Stimulated activated CD8-positive, alpha-beta memory T cell treated with anti-CD3 and anti-CD28 coated beads, Interleukin-15, amount 100 ng/mL, for 48 hours (primary cell): ENCODE measurements at places on chromosomes 13 and 19.
A peak's percentile ranks its signal among the peaks of the same experiment; 100 is the strongest.

DNA sequence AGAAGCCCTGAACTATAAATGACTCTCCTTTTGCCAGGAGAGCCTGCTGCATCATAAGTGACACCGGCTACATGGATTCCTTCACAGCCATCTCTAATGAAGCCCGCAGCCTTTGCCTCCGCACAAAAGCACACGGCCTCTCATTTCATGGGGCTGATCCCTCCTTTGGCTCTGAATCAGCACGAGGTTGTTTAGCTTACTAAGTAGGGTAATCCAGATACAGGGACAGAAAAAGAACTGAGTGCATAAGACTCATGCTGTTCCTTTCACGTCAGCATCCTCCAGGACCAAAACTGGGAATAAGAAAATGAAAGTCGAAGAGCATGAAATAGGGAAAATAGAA, 136.3 kb downstream of the DCT start:
- no peak for DNase-seq

DNA sequence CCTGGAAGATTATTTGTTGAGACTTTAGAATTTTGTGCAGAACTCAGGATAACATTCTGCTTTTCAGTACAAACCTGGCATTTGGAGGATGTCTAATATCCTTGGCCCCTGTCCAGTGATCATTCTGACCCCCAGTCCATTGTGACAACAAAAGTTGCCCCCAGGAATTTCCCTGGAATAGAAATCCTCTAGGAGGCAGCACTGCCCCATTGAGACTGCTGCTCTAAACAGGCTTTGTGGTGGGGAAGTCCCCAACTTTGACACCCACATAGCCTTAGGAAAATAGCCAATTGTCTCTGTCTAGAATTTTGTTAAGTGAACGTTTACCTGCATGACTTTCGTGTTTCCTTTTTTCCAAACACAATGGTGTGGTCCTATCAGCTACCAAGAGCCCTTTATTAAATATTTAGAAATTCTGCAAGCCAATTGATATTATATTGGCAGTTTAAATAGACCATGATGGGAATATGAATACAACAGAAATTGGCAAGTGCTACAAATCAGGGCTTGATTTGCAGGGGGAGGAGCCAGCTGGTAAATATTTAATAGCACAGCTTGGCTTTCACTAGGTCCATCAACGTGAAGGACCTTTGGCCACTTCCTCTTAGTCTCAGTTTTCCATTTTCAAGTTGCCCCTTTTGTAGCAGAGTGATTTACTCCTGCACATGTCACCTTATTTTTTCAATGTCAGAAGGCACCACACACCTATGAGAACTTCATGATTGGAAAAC, 451.7 kb downstream of the EFNB2 start:
- DNase-seq = no peak

DNA sequence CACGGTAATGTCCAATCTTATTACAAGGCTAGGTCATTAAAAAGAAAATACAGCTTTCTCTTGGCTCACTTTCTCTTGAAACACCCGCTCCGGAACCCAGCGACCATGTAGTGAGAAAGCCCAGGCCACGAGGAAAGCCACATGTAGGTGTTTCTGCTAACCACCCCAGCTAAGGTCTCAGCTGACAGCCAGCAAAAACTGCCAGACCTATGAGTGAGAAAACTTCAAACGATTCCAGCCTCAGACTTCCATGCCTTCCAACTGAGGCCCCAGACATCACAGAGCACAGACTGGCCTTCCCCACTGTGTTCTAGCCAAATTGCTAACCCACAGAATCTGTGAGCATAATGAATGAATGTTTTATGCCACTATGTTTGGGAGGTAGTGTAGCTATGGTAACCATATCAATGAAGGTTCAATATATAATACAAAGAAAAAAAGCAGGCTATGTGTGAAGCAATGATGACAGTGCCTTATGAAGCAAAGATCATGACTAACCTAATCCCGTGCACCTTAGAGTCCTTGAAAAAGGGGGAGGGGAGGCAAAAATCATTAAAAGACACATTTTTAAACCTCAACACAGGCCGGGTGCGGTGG, 11.9 kb upstream of the TPTE2 start:
- DNase-seq = no peak

- no peak for DNase-seq
Observed at GRCh38 chr13:102682727-102683126, 12.1 kb downstream of the METTL21C start.

DNA sequence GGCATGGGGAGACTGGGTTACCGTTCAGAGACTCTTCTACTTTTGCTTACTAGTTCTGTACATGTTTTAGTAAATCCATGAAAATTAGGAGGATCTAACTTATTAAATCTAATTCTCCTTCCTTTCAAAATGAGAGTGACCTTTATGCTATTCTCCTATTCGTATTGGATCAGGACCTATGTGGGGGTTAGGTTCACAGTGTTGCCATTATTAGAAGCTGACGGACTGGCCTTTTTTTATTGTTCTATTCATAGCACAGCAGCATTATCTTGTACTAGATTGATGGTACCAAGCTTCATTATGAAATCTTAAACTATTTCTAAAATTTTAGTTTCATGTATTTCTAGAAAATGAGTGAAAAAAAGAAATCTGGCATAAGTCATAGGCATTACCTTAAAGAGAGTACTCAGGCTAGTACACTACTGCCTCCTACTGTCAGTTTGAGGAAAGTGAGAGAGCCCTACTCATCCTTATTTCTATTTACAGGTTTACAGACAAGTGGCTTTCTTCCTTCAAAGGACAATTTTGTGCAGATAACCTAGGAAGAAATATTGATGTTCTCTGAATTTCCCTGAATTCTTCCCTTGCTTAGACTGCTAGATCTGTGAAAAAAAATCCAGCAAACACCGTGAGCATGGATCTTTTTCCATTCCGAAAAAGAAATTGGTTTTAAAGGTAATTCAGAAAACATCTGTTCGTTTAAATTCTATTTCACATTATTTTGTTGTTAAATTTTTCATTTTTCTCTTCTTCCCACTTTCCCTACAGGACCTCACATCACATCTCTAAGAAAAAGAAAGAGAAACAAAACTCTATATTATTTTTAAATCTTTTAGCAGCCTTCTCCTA, 485.5 kb downstream of the DIAPH3 start:
- DNase-seq = no peak

- DNase-seq = no peak
Observed at GRCh38 chr19:3873151-3873550, 4.3 kb upstream of the ZFR2 start.

DNA sequence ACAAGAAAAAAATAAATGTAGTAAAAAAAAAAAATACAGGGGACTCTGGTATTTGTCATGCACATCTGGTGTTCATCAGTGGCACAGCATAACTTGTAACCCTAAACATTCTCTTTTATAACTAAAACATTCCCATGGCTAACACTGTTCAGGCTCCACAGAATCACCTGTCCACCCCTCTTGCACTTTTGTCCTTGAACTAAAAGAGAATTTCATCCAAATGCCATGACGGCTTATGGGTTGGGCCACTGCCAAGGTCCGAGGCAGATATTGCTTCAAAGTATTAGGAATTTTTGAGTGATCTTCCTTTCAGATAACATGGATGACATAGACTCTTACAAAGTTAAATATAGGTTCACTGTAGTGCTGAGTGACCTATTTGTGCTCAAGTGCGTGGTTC, 25.7 kb upstream of the SERP2 start:
- DNase-seq = no peak

DNA sequence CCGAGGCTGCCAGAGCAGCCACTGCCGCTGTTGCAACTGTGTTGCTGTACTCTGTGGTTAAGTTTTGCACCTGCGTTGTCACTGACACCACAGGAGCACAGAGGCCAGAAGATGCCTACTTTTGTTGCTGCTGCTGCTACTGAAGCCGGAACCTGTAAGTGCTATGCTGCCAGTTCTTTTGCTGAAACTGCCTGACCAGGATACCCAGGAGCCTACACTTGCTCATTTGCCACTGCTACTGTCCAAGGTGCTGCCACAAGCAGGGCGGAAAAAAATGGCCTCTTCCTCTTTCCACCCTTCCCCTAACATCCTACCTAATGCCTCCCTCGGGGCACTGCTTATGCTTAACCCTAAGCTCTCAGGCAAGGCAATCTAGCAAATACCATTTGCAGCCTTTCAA, 29.0 kb upstream of the NBEA start:
- no peak for DNase-seq

DNA sequence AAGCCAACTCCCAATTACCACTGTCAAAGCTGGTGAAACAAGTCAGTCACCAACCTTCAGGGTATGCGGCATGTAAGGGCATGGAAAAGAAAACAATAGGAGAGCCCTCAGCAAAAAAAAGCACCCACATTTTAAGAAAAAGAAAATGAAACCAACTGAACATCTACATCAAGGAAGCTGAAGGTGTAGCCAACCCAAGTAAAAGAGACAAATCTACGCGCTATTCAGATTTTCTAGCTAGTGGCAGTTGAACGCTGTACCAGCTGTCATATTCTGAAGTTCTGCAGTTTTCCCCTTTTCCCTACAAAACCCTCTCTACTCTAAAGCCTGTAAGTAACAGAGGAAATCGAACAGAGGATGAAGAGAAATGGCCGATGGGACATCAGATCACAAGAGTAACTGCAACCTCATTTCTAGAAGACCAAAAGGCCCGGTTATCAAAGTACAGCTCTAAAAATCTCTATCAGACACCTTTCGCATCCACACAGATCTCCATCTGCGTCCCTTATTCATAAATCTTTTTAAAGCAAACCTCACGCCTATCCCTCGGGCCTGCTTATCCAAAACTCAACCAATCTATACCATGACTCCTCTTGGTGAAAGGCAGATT, 1.4 kb downstream of the MYCBP2 start:
- DNase-seq = no peak

DNA sequence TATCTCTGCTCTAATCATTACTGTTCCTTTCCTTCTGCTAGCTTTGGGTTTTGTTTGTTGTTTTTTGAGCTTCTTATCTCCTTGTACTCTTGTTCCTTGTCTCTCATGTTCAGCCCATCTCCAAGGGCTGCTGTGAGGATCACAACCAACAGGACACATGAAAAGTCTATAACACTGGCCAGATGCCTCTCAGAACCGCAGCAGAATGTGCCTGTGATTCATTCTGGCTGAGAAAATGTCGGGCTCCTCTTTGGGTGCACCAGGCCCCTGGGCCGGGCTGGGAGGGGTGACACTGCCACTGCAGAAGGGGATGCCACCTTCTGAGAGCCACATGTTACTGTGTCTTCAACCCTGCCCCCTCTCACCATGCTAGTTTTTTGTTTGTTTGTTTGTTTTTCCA, 48.0 kb downstream of the GGACT start:
- DNase-seq = no peak

DNA sequence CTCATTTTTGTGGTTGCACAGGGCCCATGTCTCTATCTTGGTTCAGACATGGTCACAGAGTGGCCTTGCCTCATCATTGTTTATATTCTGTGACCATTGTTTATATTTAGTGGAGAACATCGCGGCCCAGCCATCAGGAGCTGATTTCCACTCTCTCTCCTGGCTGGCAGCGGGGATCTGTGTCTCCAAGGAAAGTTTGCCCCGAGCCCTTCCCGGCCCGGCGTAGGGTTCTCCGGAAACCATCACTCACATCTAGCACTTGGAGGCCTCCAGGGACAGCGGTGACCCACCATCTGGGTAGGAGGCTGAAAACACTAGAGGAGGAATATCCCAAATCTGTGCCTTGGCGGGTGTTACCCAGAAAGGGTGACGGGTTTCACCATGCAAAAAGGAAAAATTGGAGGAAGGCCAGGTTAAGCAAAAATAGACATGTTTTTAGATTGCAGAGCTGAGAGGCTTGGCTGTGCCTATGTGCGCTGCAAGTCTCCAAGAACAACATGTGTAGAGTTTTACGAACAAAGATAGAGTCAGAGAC, 726 bp upstream of the ZNF358 start:
- DNase-seq = no peak

DNA sequence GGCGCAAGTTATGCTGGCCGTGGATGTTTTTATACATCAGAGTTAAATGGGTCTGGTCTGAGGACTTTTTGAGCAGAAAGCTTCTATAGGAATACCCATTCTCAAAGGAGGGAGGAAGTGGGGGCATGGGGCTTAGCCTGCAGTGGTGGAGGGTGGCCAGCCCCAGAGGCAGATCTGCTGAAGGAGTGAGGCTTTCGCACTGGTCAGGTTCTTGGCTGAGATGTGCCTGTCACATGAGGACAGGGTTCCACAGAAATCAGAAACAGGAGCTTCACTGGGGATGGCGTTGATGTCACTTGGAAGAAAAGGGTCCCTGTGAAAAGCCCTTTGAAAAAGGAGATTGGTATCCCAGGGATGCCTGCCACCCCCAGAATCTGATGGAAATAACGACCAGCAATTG, 100.7 kb upstream of the MCF2L start:
- DNase-seq = no peak

GRCh38 chr19:17041976-17042375, 15.4 kb upstream of the CPAMD8 start:
- no peak for DNase-seq

GRCh38 chr13:50484472-50485113, 358.9 kb downstream of the DLEU7 start:
- no peak for DNase-seq

- DNase-seq = no peak
Observed at GRCh38 chr19:1055028-1055425, 11.9 kb upstream of the ARHGAP45 start.

DNA sequence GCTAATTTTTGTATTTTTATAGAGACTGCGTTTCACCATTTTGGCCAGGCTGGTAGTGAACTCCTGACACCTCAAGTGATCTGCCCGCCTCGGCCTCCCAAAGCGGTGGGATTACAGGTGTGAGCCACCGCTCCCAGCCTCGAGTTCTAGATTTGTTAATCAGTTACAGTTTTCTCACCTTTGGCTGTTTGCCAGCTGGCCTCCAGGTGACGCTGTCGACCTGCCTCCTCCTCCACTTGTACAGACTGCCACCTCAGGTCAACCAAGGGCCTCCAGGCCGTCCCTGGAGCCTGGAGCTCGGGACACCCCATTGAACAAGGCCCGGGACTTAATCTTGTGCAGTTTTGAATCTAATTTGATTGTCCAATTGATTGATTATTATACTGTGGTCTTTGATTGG, 45.5 kb downstream of the IER2 start:
- peak; percentile 21 for DNase-seq

GRCh38 chr13:114177245-114178010, 1.6 kb upstream of the CFAP97D2 start:
- no peak for DNase-seq

- DNase-seq = no peak
Observed at GRCh38 chr13:33775339-33776108, 42.4 kb upstream of the RFC3 start.

- peak; percentile 90 for DNase-seq
Observed at GRCh38 chr19:51441410-51442390, 16.6 kb downstream of the SIGLEC8 start.

- no peak for DNase-seq
Observed at GRCh38 chr19:30061223-30062064, 119.4 kb downstream of the URI1 start.

GRCh38 chr13:80708791-80709190, 367.9 kb upstream of the SPRY2 start:
- no peak for DNase-seq

DNA sequence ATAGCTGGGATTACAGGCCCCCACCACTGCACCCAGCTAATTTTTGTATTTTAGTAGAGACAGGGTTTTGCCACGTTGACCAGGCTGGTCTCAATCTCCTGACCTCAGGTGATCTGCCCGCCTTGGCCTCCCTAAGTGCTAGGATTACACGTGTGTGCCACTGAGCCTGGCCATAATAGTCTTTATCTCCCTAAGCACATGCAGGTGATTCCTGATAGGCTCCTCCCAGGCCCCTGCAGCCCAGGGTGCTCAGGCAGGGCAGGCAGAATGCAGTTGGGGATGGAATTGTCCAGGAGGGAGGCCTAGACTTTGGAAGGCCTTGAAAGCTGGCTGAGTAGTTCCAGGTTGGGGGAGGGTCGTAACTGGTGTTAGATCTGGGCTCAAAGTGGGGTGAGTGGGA, 8.5 kb downstream of the ZNF526 start:
- no peak for DNase-seq
